GM10248 (cell line): ENCODE measurements at places on chromosomes 1 and 21.

- DNase-seq = no peak
Observed at GRCh38 chr1:29094433-29094832, 29.3 kb downstream of the TMEM200B start.

DNA sequence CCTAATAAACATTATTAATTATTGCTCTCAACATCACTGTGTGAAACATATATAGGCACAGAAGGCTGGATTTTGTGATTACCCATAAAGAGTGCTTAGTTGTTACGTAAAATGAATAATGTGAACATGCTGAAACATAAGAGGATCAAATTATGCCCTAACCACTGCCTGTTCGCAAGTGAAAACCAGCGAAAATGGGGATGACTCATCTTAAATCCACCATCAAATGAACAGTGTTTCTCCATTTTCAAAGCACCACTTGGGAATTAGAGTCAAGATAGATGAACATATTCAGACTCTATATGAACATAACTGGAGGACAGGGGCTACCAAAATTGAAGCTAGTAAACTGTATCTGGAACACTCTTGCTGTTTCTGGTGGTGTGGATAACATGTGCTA is 386.2 kb downstream of the HHIPL2 start:
- no peak for DNase-seq

- no peak for DNase-seq
Observed at GRCh38 chr1:1430114-1430982, 5.1 kb upstream of the VWA1 start.

GRCh38 chr1:33641104-33641830 is 168.8 kb downstream of the ZSCAN20 start:
- DNase-seq = no peak

GRCh38 chr1:247110627-247111258 is 6.6 kb upstream of the ZNF669 start:
- DNase-seq = no peak

GRCh38 chr1:210025870-210026269 is 87.9 kb downstream of the SYT14 start:
- DNase-seq = no peak

DNA sequence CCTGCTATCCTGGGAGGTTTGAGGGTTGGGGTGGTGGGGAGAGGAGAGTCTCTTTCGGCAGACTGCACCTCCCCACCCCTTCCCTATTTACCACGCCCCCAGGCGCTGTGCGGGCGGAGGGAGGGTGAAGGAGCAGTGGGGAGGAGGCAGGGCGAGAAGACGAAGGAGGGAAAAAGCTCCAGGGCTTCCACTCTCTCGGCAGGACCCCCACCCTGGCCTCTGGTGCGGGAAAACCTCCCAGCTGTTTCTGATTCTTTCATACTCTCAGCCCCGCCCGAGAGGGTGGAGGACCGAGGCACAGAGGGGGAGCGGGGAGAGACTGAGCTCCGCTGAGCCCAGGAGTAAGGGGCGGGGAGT is 866 bp upstream of the WNT2B start:
- DNase-seq = peak; percentile 54

DNA sequence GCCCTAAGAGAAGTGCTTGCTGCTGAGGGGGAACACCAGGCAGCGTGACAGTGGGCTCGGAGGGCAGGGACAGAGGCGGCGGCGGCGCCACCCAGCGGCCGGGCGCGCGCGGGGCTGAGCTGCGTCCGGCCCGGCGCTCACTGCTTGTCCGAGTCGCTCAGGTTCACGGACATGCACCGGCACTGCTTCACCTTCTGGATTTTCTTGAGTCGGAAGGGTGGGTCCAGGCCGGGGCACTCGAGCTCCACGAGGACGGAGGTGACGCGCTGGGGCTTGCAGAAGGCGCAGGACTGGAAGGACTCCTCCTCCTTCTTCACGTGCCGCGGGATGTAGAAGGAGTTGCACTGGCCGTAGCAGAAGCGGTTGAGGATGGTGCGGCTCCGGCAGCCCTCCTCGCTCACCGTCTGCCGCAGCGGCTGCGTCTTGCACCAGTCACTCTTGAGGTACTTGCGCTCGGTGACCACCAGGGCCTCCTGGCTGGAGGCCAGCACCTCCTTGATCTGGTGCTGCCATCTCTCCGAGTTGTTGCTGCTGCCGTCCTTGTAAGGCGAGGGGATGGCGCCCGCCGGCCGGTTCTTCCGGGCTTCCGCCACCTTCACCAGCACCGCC is 119.0 kb downstream of the GREM2 start:
- peak; percentile 9 for DNase-seq

GRCh38 chr1:177302357-177303044 is 131.7 kb downstream of the BRINP2 start:
- DNase-seq = no peak

GRCh38 chr1:202589190-202589930 is 120.9 kb downstream of the SYT2 start:
- DNase-seq = no peak

- no peak for DNase-seq
Observed at GRCh38 chr1:212600980-212601379, 7.6 kb upstream of the ATF3 start.

DNA sequence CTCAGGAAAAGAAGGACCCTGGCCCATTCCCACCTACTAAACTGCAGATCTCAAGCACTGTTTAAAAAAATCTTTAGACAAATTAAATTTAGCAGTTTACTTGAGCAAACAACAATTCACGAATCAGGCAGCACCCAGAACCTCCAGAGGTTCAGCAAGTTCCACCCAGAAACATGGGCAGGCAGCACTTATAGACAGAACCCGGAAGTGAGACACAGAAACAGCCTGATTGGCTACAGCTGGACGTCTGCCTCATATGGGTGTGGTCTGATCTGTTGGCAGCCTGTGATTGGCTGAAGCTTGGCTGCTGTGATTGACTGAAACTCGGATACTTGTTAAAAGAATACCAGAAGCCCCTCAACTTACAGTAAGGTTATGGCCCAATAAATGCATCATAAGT is 34.7 kb upstream of the COL6A2 start:
- DNase-seq = no peak

DNA sequence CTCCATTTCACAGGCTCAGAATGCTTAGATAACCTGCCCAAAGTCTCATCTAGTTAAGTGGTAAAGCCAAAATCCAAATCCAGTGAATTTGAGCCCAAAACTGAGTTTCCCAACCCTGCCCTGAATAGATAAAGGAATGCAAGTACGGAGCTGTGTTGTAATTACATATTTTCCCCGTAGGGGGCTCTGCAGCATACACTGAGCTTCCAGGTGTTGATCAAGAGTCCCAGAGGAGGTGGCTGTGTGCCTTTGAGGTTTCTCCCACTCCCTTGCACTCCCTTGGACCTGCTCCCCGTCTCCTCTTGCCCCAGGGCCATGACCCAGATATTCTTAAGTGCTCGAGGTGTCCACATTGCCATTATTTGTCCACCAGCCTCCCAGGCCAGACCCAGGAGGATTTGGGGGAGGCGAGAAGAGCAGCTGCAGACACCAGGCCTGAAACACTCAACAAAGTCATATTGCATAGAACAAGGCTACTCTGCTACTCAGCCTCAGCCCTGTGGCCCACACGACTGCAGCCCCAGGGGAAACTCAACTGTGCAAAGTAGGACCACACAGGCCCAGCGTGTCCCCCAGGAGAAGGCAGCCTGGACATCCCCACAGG is 18.4 kb upstream of the LY9 start:
- DNase-seq = peak; percentile 57

- DNase-seq = no peak
Observed at GRCh38 chr1:169288011-169288414, 79.6 kb downstream of the NME7 start.

DNA sequence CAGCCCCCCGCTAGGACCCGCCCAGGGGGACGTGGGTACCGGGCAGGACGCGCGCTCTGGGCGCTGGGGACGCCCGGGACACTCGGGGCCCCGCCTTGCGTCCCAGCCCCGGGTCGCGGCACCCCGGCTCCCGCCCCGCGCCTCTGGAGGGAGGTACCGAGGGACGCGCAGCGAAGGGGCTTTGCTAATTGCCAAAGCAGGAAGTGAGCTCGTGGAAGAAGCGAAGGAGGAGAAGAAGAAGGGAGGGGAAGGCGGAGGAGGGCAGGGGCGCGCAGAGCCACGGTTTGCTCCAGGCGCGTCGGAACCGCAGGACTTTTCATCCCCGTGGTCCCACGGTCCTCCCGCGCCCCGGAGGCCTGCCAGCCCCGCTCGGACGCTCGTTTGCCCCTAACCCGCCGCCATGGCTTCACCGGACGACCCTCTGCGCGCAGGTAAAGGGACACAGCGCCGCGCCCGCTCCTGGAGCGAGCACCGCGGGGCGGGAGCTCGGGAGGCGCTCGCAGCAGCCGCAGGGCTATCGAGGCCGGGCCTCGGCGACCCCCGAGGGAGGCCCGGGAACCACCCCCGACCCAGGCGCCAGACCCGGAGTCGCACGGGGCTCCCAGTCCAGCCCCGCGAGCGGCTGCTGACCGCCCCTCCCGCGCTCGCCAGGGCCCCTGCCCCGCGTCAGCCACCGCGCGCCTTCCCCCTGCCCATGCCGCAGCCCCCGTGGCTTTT is 1.3 kb downstream of the EDARADD start:
- peak; percentile 55 for DNase-seq

DNA sequence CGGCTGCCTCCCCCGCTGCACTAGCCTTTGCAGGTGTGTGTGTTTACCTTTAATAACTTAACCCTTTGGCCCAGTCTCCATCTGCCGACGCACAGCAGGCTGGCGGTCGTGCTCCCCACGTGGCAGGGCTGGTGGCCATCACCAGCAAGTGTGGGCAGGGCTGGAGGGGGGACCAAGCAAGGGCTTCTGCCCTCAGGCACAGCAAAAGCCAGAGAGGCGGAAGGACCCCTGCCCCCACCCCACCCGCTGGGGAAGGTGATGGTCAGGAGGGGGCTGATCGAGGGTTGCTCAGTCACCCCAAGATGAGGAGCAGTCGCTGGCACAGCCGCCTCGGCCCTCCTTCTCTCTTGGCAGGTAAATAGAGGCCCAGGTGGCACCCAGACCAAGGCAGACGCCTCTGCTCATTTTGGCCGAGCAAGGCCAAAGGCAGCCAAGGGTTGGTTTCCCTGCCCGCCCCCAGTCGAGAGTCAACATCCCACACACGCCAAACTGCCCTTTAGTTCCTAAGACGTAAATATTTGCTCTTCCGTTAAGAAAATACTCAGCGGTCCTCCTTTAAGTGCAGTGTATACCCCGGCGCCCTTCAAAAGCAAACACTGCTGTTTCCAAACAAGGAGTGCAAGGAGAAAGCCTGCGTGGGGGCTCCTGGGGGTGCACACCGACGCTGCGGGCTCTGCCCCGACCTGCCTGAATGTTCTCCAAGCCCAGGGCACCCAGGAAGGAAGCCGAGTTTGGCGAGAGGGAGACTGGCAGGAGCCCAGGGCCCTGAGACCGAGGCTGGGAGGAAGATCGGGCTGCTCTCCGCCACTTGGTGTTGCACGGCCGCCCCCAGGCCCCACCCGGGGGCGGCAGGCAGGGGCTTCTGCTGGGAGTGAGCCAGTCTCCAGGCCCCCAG is 82.7 kb downstream of the SIK1 start:
- no peak for DNase-seq

GRCh38 chr1:201360486-201360885 is 17.0 kb downstream of the TNNT2 start:
- DNase-seq = no peak

DNA sequence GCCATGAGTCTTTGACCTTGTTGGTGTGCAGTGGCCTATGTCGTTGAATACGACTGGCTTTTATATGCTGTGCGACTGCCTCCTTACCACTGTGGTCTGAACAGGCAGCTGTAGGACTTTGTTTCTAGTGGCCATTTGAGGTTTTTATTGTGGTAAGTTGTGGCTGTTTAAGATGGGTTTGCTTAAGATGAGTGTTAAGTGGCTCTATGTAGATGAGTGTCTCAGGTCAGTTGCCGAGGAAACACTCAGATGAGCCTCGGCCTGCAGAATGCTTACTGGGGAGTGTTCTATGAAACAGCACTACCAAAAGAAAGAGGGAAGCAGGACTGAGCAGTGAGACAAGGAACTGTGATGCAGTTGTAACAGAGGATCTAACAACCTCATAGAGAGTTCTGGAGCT is 14.9 kb upstream of the CD1C start:
- peak; percentile 25 for DNase-seq

GRCh38 chr1:32274646-32275340 is 17.1 kb upstream of the HDAC1 start:
- DNase-seq = no peak

DNA sequence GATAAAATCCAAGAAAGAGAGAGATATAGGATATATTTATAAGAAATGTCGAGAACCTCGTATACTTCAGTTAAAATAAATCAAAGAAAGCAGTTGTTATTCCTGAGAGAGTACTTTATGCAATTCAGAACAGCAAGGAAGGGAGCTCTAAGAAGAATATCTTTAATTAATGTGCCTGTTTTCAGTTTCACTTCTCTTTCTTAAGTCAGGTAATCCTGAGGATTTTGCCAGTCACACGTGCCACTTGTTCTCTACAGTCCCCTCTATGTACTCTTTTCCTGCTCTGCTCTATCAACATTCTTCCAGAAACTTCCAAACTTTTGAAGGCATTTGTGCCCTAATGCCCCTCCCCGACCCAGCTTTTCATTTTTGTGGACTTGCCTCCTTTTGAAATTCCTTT is 211.9 kb downstream of the AKT3 start:
- DNase-seq = no peak
